ENCODE measurements at places on chromosomes 5 and 9.

GRCh38 chr9:133421615-133422542 is at the start of gene ADAMTS13:
TSS of gene ADAMTS13 (plus strand) at chr9:133422367. CDS start at chr9:133422444, 77 bp downstream.
- peak; percentile 10 for DNase-seq

DNA sequence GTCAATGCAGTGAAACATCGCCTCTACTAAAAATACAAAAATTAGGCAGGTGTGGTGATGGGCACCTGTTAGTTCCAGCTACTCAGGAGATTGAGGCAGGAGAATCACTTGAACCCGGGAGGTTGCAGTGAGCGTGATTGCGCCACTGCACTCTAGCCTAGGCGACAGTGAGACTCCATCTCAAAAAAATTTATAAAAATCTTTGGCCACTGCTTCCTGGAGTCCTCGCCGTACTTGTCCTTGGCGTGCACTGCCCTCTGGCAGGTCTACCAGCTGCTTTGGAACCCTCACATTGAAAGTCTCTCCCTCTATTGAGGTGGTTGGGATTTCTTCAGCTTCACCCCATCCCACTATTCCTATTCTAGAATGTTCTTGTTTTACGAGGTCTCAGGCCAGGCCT is 25.0 kb downstream of the DYNC2I2 start:
- no peak for DNase-seq

DNA sequence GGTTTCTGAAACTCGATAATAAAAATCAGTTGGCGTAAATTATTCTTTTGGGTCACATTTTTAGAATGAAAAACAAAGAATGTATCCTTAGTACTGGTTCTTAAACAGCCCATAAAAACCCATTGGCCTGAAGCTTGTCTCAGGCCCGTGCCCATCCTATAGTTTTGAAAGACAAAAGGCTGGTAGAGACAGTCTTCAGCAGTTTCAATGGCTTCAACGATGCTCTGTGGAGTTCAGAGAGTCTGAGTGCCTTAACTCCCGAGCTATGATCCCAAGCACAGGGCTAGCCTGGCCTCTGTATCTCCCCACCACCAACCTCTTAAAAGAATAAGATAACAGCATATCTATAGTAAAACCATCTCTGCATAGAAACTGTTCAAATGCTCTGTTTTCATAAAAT is 595.0 kb downstream of the CDH12 start:
- no peak for DNase-seq

- no peak for DNase-seq
Measured at GRCh38 chr9:134561427-134562145, 80.0 kb upstream of the COL5A1 start.

DNA sequence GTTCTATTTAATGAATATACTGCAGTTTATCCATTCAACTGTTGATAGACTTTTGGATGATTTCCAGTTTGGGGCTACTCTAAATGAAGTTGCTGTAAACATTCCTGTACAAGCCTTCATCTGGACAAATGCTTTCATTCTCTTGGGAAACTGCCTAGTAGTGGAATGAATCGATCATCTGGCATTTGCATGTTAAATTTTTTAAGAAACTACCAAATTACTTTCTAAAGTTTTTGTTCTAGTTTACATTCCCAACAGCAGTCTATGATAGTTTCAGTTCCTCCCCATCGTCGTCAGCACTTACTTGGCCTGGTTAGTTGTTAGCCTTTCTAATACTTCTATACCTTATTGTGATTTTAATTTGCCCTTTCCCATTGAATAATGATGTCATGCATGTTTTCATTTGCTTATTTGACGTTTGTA is 306.3 kb downstream of the FER start:
- DNase-seq = no peak

DNA sequence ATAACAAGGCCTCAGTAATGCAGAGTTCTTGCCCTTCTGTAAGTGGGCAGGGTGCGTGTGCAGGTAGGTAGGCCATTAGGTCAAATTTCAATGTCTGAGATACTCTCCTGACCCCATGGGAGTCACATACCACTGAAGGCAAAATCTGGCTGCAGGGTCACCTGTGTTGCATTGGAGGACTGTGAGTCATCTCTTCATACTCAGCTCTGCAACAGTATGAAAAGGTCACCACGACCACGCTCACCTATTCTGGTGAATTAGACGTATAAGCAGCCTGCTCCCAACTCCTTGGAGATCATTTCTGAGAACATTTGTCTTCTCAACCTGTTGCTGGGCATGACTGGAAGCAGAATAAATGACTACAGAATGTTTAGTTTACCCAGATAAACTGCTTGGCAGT is 599.8 kb downstream of the PDE4D start:
- no peak for DNase-seq

DNA sequence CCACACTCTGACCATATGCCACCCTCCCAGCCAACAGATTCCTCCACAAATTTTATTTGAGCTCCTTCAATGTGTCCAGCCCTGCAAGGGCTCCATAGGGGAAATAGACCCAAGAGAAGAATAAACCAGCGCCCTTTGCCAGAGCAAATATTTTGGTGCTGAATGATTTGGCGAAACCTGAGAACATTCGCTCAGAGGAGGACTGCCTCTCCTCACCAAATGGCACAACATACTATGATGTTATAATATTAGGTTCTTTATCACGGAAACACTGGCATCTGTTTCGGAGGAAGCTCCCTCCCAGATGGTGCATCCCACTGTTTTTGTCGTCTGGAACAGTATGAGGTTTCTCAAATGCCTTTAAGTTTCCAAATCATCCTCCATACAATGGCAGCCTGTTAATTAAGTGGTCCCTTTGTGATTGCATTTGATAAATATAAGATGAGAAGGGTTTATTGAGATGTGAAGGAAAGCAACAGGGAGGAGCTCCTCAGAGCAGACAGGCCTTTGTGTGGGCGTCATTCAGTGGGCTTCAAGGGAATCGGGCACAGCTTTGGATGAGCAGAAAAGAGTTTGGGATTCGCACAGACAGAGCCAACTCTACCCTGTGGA is 139.1 kb upstream of the ADRA1B start:
- no peak for DNase-seq

GRCh38 chr5:81252904-81253303 is 19.8 kb downstream of the CKMT2 start:
- DNase-seq = no peak

DNA sequence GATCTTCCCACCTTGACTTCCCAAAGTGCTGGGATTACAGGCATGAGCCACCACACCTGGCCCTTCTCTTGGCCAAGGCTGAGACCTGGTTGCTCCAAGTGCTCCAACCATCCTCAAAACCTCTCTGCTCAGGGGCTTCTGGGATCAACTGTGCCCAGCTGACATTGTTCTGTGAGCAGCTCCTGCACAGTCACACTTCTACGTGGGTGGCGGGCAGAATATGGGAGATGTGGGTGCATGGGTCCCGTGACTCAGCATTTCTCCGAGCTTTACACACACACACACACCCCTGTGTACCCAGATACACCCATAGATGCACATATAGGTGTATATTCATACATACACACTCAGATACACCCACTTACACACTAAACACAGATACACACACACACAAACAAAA is 10.5 kb upstream of the MYORG start:
- DNase-seq = no peak

GRCh38 chr5:116575326-116576052 is 866 bp upstream of the SEMA6A start:
- DNase-seq = no peak

DNA sequence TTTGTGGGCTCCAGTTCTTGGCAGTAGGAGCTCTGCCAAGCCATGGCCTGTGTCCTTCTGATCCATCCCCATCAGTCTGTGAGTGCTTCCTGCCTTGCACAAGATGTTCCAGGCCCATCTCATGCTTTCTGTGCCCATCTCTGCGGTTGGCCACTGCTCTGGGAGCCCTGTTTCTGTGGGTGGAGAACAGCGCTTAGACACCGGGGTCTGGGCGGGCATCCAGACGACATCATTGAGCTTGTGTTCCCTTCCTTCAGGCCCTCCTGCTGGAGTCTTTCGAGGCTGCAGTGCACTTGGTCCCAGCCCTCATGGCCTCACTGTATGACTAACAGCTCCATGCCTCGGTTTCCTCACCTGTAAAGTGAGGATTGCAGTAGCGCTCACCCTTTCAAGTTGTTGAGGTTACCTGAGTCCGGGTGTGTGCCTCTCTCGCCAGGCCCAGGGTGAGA is 14.9 kb upstream of the CARD19 start:
- DNase-seq = no peak

DNA sequence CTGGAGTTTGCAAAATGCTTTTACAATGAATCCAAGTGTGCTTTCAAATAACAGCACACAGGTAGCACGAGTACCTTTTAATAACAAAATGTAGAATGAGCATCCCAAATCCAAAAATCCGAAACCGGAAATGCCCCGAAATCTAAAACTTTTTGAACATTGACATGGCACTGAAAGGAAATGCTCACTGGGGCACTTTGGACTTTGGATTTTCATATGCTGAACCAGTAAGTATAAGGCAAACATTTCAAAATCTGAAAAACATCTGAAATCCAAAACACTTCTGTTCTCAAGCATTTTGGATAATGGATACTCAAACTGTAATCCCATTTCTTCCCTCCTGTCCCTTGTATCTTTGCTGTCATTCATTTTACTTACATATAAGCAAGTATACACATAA is 50.1 kb downstream of the GCNT4 start:
- DNase-seq = no peak

DNA sequence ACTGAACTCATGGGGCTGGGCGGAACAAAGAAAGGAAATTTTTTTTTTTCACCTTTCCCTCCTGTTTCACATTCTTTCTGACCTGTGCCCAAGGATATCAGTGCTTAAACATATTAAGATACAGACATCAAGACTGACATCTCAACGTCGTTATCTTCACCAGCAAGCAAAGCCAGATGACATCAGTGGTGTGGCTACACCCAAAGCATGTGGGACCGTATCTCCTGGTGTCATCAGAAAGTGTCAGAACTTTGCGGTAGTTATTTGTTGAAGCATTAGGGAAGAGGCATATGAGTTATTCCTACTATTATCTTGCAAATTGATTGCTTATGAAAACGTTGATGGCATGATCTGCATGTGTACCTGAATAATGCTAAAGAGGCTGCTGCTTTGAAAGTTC is 487.4 kb downstream of the TLE4 start:
- no peak for DNase-seq

- no peak for DNase-seq
Measured at GRCh38 chr5:77960305-77960704, 184.2 kb upstream of the TBCA start.

- no peak for DNase-seq
Measured at GRCh38 chr9:87067426-87067825, 120.1 kb upstream of the GAS1 start.

- peak; percentile 52 for DNase-seq
Measured at GRCh38 chr5:58891086-58891970, 308.5 kb downstream of the RAB3C start.

DNA sequence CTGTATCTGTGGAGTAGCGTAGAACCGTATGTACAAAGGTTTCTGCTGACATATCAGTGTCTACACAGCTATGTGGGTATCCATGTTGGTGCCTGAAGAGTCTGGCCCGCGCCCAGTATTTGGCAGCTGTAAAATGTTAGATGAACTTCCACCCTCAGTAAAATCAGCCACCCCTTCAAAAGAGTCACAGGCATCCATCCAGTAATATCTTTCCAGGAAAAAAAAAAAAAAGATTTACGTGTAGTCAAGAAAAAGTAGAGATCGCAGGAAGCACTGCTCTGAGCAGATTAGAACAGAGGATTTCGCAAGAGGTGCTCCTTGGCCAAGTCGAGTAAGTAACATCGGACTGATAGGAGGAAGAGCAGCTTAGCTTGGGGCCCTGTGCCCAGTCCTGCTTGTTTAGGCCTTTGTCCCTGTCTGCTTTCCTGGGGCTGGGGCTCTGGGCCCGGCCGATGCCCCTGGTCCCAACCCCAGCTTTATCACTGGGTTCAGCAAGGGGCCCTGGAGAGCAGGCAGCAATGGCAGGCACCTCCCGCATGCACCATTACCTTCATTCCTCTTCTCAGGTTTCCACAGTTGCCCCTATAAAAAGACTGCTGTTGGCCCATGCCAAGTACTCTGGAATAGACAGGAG is 21.2 kb downstream of the DAPK1 start:
- no peak for DNase-seq

DNA sequence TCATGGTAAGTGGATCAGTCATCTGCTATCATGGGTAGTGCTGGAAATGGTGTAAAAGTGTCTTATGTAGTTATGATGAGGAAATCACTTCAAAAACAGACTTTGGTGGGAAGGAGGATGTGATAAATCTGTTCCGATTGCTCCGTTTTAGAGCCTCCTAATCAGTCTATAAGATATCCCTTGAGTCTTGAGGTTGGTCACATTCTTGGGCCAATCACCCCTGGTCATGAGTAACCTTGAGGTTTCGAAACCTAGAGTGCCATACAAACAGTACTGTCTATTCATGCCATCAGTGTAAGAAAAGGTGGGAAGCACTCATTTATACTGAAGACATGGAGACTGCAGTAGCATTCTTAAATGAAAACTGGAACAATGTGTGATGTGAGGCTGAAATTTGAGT is 45.8 kb downstream of the LRRTM2 start:
- DNase-seq = no peak

DNA sequence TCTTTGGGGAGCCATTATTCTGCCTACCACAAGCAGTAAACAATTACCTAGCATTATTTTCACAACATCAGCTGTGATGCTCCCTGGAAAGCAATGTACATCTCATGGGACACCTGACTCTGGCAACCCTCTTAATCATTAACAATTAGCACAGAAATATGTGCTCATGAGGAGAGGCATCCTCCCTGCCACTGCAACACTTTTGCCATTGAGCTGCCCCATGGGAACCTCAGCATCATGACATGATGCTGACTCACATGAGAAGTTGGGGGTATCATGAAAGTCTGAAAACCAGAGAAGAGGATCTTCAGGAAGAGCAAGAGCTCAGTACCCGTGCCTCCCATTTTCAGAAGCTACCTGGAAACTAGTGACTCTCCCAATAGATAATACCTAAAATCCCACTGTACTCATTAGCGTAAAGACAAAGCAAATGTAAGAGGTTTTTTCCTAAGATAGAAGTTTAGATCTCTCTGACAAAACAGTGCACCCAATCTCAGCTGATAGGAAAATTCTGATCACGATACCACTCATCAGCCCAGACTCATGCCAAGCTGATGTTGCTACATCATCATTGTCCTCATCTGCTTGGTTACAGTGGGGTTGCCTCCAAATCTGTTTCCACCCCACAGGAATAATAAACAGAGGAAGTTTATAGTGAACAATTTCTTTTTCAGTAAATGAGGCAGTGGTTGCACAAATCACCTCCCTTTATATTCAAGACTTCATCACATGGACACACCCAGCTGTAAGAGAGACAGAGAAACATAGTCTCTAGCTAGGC is 244.5 kb downstream of the NR2F1-AS1 start:
- no peak for DNase-seq

- no peak for DNase-seq
Measured at GRCh38 chr5:84718377-84718776, 333.7 kb upstream of the EDIL3 start.

DNA sequence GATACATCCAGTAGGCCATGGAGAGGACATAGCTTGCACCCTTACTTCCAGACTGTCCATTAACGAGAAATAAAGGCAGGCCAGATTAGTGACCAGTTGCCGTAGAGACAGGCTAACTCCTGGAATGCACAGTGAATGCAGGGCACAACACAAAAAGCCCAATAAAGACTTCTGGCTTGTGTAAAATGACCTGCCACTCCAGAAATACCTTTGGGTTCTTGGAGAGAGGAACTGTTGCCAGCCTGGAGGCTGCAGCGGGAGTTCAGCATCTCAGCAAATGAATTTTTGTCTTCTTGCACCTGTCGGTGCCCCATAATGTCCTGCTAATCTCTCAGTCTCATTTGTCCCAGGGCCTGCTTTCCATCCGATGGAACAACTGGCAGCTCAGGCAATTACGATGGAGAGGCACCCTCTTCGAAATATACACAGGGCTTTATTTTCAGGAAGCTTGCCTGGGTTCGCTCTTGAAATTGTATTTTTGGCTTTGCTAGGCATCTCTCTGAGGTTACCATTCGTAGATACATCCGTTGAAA is 538.8 kb upstream of the ZNF462 start:
- no peak for DNase-seq
